Naive thymus-derived CD4-positive, alpha-beta T cell (primary cell): ENCODE measurements at places on chromosomes 1 and 21.
A peak's percentile ranks its signal among the peaks of the same experiment; 100 is the strongest.

GRCh38 chr1:6861075-6861724, 75.9 kb downstream of the CAMTA1 start:
- no peak overlapping the region for H3K27ac ChIP-seq
- no peaks in the 10 kb centered on the region for H3K36me3 ChIP-seq
- no peak for DNase-seq

DNA sequence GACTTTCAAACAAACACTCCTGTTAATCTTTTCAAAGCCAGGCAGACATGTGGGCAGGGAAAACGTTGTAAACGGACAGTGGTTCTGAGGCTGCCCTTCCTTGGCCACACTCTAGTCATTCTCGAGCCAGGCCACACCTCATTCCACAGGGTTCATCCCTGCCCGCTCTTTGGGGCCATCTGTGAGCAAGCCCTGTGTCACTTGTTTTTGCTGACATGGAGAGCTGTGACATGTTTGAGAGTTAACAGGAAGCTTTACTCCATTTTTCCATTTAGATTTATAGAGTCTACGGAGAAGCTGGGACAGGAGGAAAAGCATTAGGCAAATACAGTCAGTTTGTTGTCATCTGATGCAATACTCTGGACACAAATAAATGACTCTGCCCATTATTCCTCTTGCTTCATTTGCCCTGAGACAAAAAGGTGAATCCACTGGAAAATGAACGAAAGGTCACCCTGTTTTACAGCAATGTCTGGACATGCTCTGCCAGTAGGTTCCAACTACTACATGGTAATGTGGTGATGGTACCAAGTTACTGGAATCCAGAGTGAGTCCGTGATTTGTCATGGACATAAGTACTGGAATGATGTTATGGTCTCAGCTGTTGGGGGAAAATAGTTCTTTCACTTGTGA, 126.9 kb downstream of the CLIC6 start:
- DNase-seq = no peak
- H3K27ac ChIP-seq = no peak overlapping the region
- peaks cover 14% of the 10 kb centered on the region for H3K36me3 ChIP-seq
- H3K27me3 ChIP-seq = no peaks in the 10 kb centered on the region

DNA sequence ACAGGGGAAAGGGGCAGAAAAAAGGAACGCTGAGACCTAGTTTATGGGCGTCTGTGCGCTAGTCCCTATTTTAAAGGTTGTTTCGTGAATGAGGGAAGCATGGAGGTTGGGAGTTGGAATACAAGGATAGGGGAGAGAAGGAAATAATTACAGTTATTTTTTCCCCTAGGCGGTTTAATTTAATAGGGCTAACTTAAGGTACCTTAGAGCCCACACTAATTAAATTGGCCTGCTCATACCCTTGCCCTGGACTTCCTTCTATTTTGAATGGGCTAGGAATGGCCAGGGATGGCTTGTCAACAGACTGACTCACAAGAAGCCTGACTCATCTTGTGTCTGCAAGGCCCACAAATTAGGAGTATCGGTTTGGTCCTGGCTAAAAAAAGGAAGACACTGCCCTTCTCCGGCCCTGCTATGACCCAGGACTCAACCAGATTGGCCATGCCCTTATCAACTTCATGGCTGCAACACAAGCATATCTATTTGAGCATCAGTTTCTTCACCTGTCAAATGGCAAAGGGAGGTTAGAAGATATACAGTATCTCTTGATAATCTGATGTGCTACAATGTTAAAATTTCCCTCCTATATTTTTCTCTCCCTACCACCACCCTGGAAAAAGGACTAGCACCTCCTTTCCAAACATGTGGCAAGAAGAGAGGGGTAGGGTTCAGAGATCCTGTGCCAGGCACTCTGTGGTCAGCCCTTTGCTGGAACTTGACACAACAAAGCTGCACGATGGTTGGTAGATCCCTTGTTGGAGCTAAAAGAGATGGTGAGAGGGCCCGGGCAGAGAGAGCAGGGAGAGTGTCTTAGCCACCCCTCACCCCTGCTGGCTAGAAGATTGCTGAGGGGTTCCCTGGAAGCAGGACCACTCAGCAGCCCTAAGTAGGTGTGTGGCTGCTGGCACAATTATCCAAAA, 2.2 kb upstream of the SSBP3 start:
- H3K4me3 ChIP-seq = peak overlapping the region; percentile 76
- DNase-seq = no peak
- no peaks in the 10 kb centered on the region for H3K27me3 ChIP-seq
- peak overlapping the region; percentile 93 for H3K27ac ChIP-seq
- H3K4me1 ChIP-seq = peaks cover 37% of the 10 kb centered on the region

DNA sequence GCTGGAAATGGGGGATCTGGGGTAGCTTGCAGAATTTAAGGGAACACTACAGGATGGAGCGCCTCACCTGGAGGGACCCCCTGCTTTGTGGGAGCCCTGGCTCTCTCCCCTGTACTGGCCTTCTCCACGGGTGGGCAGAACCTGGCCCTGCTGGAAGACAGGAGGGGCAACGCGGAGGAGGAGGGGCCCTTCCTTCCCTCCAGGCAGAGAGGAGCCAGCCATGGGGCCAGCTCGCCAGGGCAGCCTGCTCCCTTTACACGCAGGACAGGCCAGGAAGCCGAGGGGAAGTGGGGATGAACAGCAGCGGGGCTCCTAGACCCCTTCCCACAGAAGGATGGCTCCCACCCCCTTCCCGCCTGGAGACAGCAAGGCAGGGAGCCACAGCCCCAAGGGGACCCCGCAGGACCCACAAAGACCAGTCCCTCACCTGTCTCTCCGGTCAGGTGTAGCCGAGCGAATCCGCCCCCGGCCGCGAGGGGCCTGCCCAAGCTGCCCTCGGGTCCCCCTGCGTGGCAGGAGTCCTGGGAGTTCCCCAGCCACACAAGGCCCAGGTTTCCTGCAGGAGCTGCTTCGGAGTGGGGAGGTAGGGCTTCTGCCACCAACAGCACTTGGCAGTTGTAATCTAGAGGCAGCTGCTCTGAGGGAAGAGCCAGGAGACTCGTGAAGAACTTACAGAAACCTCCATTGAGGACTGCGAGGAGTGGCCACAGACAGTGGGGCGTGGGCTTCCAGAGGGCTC, 1.6 kb upstream of the SLC19A1 start:
- peaks cover 15% of the 10 kb centered on the region for H3K4me1 ChIP-seq
- no peaks in the 10 kb centered on the region for H3K36me3 ChIP-seq
- H3K4me3 ChIP-seq = no peak overlapping the region
- no peaks in the 10 kb centered on the region for H3K27me3 ChIP-seq
- peak overlapping the region; percentile 80 for H3K27ac ChIP-seq

DNA sequence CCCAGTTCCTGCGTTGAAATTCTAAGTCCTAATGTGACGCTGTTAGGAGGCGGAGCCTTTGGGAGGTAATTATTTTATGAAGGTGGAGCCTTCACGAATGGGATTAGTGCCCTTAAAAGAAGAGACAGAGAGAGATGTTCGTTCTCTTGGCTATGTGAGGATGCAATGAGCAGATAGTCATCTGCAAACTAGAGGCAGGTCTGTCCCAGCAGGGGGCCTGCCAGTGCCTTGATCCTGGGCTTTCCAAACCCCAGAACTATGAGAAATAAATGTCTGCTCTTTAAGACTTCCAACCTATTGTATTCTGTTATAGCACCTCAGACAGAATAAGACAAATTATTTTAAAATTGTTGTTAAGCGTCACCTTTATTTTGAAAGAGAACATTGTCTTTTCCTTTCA, 123.1 kb upstream of the KCNJ6 start:
- H3K27me3 ChIP-seq = no peaks in the 10 kb centered on the region
- no peak overlapping the region for H3K4me3 ChIP-seq
- H3K36me3 ChIP-seq = no peaks in the 10 kb centered on the region
- DNase-seq = no peak
- H3K27ac ChIP-seq = no peak overlapping the region
- H3K4me1 ChIP-seq = no peaks in the 10 kb centered on the region

DNA sequence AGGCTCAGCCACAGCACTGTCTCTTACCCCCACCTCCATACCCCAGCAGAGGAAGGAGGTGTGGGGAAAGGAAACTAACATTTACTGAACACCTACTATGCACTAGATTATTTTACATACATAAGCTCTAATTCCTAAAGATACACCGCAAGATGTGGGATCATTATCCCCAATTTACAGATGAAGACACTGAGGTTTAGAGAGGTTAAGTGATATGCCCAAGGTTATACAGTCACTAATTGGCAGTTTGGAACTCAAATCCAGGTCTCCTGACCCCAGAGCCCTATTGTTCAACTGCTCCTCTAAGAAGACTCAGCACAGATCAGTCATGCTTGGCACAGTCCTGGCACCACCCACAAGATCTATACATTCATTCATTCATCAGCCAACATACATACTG, 3.7 kb upstream of the TENT5B start:
- H3K4me1 ChIP-seq = peaks cover 5% of the 10 kb centered on the region
- H3K27me3 ChIP-seq = peaks cover 10% of the 10 kb centered on the region
- H3K36me3 ChIP-seq = no peaks in the 10 kb centered on the region
- DNase-seq = no peak
- no peak overlapping the region for H3K27ac ChIP-seq

- H3K36me3 ChIP-seq = no peaks in the 10 kb centered on the region
- no peak overlapping the region for H3K4me3 ChIP-seq
- H3K27ac ChIP-seq = no peak overlapping the region
- no peaks in the 10 kb centered on the region for H3K27me3 ChIP-seq
- no peaks in the 10 kb centered on the region for H3K4me1 ChIP-seq
Observed at GRCh38 chr21:16536140-16536539, 806.4 kb downstream of the USP25 start.

GRCh38 chr1:116628448-116628847, 39.1 kb downstream of the IGSF3 start:
- H3K4me1 ChIP-seq = no peaks in the 10 kb centered on the region
- H3K27ac ChIP-seq = no peak overlapping the region
- no peaks in the 10 kb centered on the region for H3K36me3 ChIP-seq
- no peaks in the 10 kb centered on the region for H3K27me3 ChIP-seq
- no peak for DNase-seq
- H3K4me3 ChIP-seq = no peak overlapping the region

GRCh38 chr1:204041232-204041767, 31.6 kb upstream of the SOX13 start:
- no peak for DNase-seq
- no peaks in the 10 kb centered on the region for H3K4me1 ChIP-seq
- no peaks in the 10 kb centered on the region for H3K36me3 ChIP-seq
- no peak overlapping the region for H3K4me3 ChIP-seq

GRCh38 chr1:77283701-77284425, 2.0 kb downstream of the AK5 start:
- no peak for DNase-seq
- no peaks in the 10 kb centered on the region for H3K4me1 ChIP-seq
- no peak overlapping the region for H3K27ac ChIP-seq
- no peak overlapping the region for H3K4me3 ChIP-seq
- H3K27me3 ChIP-seq = no peaks in the 10 kb centered on the region

DNA sequence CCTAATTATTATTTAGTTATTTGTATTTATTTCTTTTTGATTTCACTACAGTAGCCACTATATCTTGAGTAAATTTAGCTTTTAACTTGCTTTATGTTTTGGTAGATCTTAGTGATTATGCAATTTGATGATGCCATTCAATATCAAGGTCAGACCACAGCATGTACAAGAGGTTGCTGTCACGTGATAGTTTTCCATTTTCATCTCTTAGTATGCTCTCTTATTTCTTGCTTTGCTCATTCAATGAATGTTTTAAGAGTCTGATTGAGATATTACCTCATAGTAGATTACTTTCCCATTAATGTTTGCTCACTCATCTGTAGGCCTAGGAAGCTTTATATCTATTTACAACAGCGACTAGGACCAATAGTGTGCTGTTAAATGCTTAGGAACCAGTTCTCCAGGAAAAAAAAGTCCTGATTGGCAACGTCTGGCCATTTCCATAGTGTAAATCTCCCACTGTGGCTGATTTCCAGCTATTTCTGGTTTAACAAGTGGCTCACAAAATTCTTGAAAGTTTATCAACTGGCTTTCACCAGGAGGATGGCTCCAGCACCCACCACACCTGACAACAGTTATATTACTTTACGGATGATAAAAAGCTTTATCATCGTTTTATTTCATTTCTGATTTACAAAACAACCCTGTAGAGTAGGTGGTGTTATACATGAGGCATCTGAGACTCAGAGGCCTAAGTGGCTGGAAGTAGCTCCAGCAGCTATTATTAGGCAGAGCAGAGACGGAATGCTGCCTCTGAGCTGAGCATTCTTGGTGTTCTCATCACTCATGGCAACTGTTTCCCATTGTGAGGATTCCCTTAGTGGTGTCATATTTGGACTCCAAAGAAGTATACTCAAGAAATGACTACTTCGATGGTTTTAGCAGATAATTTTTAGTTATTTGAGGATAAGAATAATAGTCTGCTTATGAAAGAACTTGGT, 235.2 kb downstream of the DISC1 start:
- no peaks in the 10 kb centered on the region for H3K27me3 ChIP-seq
- H3K4me3 ChIP-seq = no peak overlapping the region
- H3K27ac ChIP-seq = no peak overlapping the region
- no peaks in the 10 kb centered on the region for H3K36me3 ChIP-seq
- H3K4me1 ChIP-seq = no peaks in the 10 kb centered on the region

DNA sequence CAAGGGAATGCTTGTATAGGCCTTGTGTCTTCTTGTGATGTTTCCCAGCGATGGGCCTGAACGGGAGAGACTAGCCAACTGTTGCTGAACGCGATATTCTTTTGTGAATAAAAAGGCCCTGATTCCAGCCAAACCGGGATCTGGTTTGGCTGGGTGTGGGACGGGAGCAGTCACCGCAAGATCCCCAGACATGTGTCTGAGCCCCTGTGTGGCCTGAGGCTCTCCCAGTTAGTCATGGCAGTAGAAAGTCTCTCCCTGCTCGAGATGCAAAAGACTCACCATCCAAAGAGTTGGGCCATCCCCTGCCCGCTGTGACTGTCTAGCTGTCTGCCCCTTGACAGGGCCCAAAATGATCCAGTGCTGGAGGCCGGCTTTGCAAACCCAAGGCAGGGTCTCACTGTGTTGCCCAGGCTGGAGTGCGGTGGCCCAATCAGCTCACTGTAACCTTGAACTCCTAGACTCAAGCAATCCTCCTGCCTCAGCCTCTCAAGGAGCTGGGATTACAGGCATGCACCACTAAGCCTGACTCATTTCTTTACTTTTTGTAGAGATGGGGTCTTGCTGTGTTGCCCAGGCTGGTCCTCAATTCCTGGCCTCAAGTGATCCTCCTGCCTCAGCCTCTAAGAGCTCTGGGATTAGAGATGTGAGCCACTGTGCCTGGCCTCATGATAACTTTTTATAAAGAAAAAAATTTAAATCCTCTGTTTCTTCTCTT, 56.4 kb downstream of the KIF26B start:
- H3K4me1 ChIP-seq = no peaks in the 10 kb centered on the region
- no peak overlapping the region for H3K27ac ChIP-seq
- no peaks in the 10 kb centered on the region for H3K27me3 ChIP-seq
- no peak overlapping the region for H3K4me3 ChIP-seq

DNA sequence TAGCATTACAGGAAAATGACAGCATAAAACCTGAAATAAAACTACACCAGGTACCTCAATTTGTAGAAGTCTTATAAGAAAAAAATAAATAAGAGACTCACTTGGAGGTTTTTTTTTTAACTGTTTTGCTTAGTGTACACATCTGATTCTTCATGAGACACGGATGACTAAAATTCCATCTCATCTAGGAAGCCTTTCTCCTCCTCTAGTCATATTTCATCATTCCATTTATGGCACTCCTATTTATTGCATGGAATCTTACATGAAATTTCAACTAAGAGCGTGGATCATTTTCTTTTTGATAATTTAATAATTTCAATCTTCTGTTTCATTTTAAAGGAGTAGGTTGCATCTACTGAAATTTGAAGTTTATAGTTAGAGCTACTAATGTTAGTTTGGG, 1.6 kb upstream of the PTGS2 start:
- H3K4me3 ChIP-seq = no peak overlapping the region
- no peaks in the 10 kb centered on the region for H3K27me3 ChIP-seq
- DNase-seq = no peak
- no peak overlapping the region for H3K27ac ChIP-seq

GRCh38 chr1:44881011-44881632, 38.1 kb upstream of the PTCH2 start:
- no peak for DNase-seq
- H3K4me3 ChIP-seq = no peak overlapping the region
- no peaks in the 10 kb centered on the region for H3K4me1 ChIP-seq
